ENCODE measurements at places on chromosomes 12 and 14.

- no peak for DNase-seq
Observed at GRCh38 chr12:1916371-1917171, 1.9 kb downstream of the CACNA2D4 start.

DNA sequence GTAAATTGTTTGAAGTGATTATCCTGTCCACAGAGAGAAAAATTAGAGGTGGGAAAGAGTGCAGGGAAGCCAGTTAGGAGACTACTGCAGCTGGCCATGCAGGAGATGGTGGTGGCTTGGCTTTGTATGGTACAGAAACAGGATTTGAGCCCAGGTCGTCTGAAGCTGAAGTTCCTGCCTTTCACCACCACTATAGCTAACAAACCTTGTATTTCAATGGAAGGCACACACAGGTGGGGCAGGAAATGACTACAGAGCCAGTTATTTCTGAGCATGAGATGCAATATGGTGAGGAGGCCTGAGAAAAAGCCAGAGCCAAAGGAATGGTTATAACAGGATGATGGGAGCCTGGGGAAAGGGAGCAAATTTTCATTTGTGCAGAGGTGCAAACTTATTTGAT lies 103.9 kb downstream of the BTG1 start:
- no peak for DNase-seq

- no peak for DNase-seq
Observed at GRCh38 chr12:39327510-39327909, 115.4 kb downstream of the KIF21A start.

GRCh38 chr14:92412912-92413311 lies 89.9 kb downstream of the SLC24A4 start:
- DNase-seq: no peak

DNA sequence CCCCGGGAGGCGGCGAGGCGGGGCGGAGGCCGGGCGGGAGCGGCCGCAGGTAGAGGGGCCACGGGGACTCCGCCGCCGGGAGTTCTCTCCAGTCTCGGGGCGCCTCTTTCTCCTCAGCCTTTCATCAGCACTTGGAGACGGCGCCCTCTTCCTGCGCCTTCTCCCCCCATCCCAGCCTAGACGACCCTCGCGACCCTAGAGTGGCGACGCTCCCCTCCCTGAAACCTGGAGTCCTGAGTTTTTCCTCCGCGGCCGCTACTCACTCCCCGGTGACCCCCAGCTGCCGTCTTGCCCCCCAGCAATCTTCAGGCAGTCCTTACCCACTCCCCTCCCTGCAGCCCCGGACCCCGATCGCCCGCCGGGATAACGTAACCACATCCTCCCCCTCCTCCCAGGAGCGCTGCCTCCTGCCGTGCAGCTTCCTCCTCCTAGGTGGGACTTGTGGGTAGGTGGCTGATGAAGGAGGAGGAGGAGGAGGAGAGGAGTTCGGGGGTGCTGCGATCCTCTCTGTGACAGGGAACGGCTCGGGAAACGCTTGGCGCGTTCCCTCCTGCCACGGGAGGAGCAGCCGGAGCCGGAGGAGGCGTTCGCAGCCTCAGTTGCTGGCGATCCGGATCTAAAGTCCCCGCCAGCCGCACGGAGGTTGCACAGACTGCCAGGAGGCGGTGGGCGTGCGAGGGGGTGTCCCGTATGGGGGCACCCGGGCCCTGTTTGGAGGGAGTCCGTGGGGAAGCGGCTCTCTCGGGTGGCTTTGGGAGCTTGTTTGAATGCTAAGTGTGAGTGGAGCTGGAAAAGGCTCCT lies 891 bp downstream of the PLEKHA5 start:
- DNase-seq: no peak

DNA sequence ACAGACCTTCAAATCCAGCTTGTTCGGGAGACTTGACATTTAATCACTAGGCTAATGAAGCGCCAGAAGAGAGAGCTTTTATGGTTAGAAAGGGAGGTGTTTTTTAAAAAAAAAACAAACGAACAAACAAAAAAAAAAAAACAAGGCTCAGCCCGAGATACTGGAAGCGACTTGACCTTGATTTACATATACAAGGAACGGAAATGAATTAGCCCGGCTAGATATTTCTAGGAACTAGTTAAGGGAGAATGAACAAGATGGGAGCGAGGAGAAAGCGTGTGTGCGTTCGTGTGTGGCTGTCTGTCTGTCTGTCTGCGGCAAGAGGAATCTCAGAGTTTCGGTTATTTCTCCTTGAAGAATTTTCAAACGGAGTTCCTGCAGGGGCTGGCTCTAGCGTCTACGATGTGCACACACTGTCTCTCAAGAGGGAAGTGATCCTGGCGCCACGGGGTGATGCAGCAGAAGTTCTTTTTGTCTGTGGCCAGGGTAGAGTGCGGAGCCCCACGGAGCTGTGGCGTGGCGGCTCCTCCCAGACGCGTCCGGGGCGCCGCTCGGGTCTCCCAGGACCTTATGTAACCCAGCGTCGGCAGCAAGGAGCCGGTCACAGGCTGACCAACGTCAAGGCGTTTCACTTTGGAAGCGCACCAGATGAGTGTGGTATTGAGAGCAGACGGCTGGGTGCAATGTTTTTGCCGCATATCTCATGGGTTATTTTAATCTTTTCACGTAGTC lies 18.8 kb downstream of the SOCS2 start:
- DNase-seq: peak; percentile 52

GRCh38 chr12:131443019-131444000 lies 267.6 kb upstream of the SFSWAP start:
- DNase-seq: no peak

DNA sequence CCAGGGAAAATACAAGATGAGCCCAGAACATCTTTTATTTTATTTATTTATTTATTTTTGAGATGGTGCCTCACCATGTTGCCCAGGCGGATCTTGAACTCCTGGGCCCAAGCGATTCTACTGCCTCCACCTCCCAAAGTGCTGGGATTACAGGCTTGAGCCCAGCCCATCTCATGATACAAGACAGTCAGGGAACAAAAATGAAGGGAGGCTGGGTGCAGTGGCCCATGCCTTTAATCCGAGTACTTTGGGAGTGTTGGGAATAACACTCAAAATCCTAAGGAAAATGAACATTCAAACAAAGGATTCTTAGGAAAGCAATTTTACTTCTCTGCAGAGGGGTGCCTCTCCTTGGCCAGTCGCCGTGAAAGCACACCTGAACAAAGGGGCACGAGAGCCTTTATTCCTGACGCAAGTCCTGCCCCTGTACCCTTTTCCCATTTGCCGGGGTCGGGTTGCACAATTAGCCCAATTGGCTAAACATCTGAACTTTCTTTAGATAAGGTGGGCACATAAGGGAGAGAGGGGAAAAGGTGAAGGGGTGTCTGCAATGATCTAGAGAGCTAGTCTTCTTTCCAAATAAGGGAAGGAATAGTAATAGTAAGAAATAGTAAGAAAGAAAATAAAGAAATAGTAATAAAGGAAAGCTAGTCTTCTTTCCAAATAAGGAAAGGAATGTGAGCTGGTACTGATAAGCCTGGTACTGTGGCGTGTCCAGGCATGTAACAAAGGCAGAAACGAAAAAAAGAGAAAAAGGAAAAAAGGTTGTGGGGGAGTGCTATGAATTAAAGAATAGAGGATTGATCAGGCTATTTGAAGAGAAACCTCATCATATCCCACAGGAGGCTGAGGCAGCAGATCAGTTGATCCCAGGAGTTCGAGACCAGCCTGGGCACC lies 13.4 kb downstream of the NCAPD2 start:
- no peak for DNase-seq

GRCh38 chr12:123427036-123427769 lies 9.3 kb downstream of the RILPL2 start:
- DNase-seq: no peak

GRCh38 chr12:32197421-32197820 lies 90.8 kb downstream of the BICD1 start:
- no peak for DNase-seq

GRCh38 chr14:55789406-55789805 lies 209.4 kb downstream of the KTN1 start:
- no peak for DNase-seq

DNA sequence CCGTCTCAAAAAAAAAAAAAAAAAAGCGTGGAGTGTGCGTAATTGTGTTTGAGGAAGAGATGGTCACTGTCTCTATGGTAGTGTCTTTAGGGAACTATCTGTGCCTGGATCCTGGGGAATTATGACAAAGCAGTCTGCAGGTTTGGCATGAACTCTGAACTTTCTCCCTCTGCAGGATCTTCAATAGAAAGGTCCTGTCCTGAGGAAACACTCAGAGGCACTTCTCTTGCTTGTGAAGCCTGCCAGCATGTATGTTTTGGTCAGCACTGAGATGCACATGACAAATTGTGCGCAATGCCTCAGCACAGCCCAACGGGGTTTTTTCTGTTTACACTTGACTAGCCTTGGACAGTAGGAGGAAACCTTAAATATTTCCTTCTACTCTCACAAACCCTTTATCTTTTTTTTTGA lies 46.6 kb downstream of the ATF7 start:
- no peak for DNase-seq

DNA sequence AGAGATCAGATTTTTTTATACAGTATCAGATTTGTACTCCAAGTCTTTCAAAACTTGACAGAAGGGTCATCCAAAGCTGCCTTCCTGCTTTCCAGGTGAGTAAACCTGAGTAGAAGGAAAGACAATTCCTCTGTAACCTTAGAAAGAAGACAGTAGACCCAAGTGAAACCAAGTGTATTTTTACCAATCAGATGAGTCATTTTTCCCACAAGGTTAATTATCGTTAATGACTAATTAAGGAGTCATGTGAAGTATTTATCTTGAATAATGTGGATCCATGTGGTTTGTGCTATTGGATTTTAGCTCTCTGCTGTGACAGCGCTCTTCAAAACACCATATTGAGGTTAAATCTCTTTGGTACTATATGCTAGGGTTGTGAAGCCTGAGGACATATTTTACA lies 74.0 kb upstream of the PELI2 start:
- no peak for DNase-seq

GRCh38 chr14:21346532-21347135 lies 37.2 kb downstream of the SUPT16H start:
- DNase-seq: peak; percentile 16

DNA sequence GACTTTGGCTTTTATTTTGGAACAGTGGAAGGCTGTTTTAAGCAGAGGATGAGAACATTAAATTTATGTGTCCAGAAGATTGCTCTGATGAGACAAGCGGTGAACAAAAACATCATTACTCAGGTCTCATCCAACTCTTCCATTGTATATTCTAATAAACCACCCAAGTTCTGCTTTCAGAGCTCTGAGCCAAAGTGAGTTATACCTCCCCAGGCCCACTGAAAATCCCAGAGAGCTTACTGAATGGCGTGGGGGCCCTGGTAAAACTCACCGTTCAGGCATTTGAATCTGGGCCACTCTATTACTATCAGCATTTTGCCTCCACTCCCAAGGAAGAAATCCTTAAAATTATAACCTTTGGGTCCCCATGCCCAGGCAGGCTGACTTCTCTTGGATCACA lies 122.0 kb upstream of the HIF1A start:
- no peak for DNase-seq

GRCh38 chr12:112418273-112418607 lies 507 bp upstream of the PTPN11 start:
- DNase-seq: no peak

DNA sequence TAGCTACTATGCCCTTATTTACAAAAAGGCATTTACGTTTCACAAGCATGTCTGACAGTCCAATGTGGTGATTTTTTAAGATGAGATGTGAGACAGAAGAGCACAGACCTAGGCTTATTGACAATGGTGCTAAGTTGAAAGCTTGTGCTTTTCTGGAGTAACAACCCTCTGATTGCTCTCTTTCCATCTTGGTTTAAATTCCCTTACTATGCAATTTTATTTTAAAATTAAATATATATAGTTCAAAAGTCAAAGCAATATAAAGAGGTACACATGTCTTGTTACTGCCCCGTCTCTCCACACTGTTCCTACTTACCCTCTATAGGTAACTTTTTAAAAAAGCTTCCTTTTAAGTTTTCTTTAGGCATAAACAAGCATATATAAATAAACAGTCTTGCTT lies 39.4 kb upstream of the BBS10 start:
- no peak for DNase-seq

- DNase-seq: no peak
Observed at GRCh38 chr14:102829016-102829548, 51.8 kb downstream of the TRAF3 start.

DNA sequence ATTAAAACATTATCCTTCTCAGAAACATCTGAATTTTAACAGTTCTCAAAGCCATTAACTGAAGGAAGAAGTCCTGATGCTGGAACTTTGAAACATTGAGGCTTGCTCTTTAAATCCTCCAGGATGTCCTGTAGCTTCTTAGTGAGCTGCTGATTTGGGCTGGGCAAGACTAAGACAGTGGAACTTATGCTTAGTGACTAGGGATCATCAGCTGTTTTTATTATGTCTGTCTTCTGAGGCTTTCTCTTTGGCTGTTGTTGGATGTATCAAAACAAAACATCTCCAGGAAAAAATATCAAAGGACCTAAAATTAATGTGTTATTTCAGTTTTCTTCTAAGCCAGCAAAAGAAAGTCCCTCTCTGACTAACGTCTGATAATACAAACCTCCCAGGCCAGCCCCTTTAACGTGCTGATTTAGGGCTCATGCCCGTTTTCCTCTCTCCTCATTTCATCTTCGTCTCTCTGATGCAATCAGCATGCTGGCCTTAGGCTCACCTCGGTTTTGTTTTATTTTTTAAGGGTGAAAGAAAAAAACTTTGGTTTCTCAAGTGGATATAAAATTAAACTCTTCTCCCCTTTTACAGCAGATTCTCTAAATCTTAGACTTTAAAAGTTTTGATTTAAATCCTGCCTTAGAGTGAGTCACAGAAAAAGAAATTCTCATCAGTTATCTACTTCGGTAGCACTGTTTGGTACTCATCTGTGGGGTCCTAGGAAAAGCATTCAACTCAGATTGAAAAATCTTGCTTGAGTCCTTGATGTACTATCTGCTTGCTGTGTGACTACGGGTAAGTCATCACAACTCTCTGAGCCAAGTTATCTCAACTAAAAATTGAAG lies 106.2 kb upstream of the CCDC91 start:
- DNase-seq: no peak

GRCh38 chr12:70840656-70841350 lies 79.7 kb downstream of the PTPRR start:
- no peak for DNase-seq

GRCh38 chr12:80867941-80868340 lies 69.8 kb downstream of the LIN7A start:
- no peak for DNase-seq

GRCh38 chr12:56720731-56721151 lies 4.4 kb downstream of the NACA start:
- no peak for DNase-seq

- DNase-seq: no peak
Observed at GRCh38 chr12:103716517-103717196, 124.4 kb downstream of the NT5DC3 start.

DNA sequence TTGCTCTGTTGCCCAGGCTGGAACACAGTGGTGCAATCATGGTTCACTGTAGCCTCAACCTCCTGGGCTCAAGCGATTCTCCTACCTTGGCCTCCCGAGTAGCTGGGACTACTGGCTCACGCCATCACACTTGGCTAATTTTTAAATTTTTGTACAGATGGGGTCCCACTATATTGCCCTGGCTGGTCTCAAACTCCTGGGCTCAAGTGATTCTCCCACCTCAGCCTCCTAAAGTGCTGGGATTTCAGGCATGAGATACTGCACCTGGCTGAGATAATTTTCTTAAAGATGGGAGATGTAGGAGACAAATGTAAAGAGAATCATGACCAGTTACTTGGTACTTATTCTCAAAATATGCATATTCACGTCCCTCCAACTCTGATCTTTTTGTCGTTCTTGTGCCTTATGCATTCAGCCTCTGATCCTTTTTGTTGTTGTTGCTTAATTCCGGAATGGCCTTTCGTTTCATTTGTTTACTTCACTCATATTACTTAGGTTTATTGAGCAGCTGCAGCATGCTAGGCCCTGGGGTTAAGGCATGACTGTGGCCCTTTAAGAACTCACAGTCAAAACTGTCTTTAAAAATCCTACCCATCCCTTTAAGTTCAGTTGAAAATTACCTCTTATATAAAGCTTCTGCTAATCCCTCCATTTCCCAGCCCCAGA lies 8.9 kb downstream of the RBMS2 start:
- no peak for DNase-seq
